Fibroblast of lung (primary cell): ENCODE measurements at places on chromosomes 4 and X. TPM values are rescaled to one million over a fixed set of nuclear protein-coding genes. Genes with fewer than 3 reads are reported as not detected.

Gene SPIN2A
- 0.50 and 0.51 TPM in 2 replicates for total RNA-seq

Gene F11
- not detected in 2 replicates for total RNA-seq

Gene NHSL2
- total RNA-seq, result 4.1 and 9.7 TPM in 2 replicates

Gene LRAT
- under 0.01 TPM in 2 replicates for total RNA-seq

Gene PDCL2
- not detected in 2 replicates for total RNA-seq

Gene BGN
- 10.1 and 18.7 TPM in 2 replicates for total RNA-seq

Gene SPANXB1
- total RNA-seq, result not detected in 2 replicates

Gene MID2
- total RNA-seq, result 17.2 and 17.5 TPM in 2 replicates

Gene TSPAN7
- total RNA-seq, result not detected in 2 replicates

Gene PRDM5
- 19.0 TPM in 2 replicates for total RNA-seq

Gene TRIM75
- not detected in 2 replicates for total RNA-seq

Gene S100P
- total RNA-seq, result not detected in 2 replicates

Gene EVC2
- total RNA-seq, result 15.9 and 16.5 TPM in 2 replicates

Gene CXorf65
- not detected in 2 replicates for total RNA-seq

Gene GPR82
- total RNA-seq, result not detected in 2 replicates

Gene ADRA2C
- 0.26 and 0.33 TPM in 2 replicates for total RNA-seq

Gene MAGEA8
- total RNA-seq, result not detected in 2 replicates

Gene IL1RAPL2
- not detected in 2 replicates for total RNA-seq

Gene WWC2
- 20.8 and 34.0 TPM in 2 replicates for total RNA-seq

Gene HTT
- total RNA-seq, result 41.8 and 52.9 TPM in 2 replicates

Gene MAGEA1
- total RNA-seq, result not detected in 2 replicates

Gene ZNF595
- total RNA-seq, result 11.0 and 16.2 TPM in 2 replicates

Gene GPR173
- total RNA-seq, result 2.3 and 5.6 TPM in 2 replicates

Gene RBM46
- under 0.01 TPM in 1 of 2 replicates, not detected in the other for total RNA-seq

Gene CENPVL1
- not detected in 2 replicates for total RNA-seq

Gene GUCY1B1
- 37.8 and 39.3 TPM in 2 replicates for total RNA-seq

Gene STPG2
- total RNA-seq, result under 0.01 and 0.17 TPM in 2 replicates

Gene QRFPR
- total RNA-seq, result not detected in 2 replicates

Gene ANTXR2
- 107 and 135 TPM in 2 replicates for total RNA-seq

Gene HSFX1
- 0.51 and 0.66 TPM in 2 replicates for total RNA-seq

Gene IL2
- not detected in 2 replicates for total RNA-seq

Gene CT45A2
- total RNA-seq, result not detected in 2 replicates

Gene PNMA3
- 0.26 and 0.33 TPM in 2 replicates for total RNA-seq

Gene SERTM2
- total RNA-seq, result under 0.01 TPM in 2 replicates

Gene HEPH
- total RNA-seq, result 28.9 and 43.1 TPM in 2 replicates

Gene CTAG1A
- not detected in 2 replicates for total RNA-seq

Gene PDLIM3
- total RNA-seq, result 20.8 and 50.3 TPM in 2 replicates

Gene COL4A6
- total RNA-seq, result 3.5 and 7.2 TPM in 2 replicates

Gene ADGRL3
- total RNA-seq, result under 0.01 and 0.26 TPM in 2 replicates

Gene ATP2B3
- total RNA-seq, result not detected in 2 replicates

Gene TBC1D8B
- total RNA-seq, result 5.4 and 9.1 TPM in 2 replicates

Gene SYP
- 0.17 and 0.26 TPM in 2 replicates for total RNA-seq

Gene MAGEC1
- not detected in 2 replicates for total RNA-seq

Gene CDKN2AIP
- 19.0 and 20.5 TPM in 2 replicates for total RNA-seq

Gene ARL9
- 0.26 and 0.83 TPM in 2 replicates for total RNA-seq

Gene UGT2A1
- total RNA-seq, result not detected in 2 replicates
